ENCODE measurements at places on chromosomes 13 and 19. TPM values are rescaled to one million over a fixed set of nuclear protein-coding genes. Genes with fewer than 3 reads are reported as not detected.

C1QTNF9 gene
- not detected for total RNA-seq

SOX1 gene
- not detected for total RNA-seq

ZNF426 gene
- total RNA-seq = 32.7 TPM

CYP2F1 gene
- not detected for total RNA-seq

JOSD2 gene
- total RNA-seq = 49.1 TPM

C19orf85 gene
- not detected for total RNA-seq

MUC16 gene
- total RNA-seq = not detected

WDR87 gene
- under 0.01 TPM for total RNA-seq

MARCHF2 gene
- total RNA-seq = 62.3 TPM

Measured in smooth muscle cell of trachea (primary cell).